ENCODE measurements at places on chromosomes 11 and 22.

DNA sequence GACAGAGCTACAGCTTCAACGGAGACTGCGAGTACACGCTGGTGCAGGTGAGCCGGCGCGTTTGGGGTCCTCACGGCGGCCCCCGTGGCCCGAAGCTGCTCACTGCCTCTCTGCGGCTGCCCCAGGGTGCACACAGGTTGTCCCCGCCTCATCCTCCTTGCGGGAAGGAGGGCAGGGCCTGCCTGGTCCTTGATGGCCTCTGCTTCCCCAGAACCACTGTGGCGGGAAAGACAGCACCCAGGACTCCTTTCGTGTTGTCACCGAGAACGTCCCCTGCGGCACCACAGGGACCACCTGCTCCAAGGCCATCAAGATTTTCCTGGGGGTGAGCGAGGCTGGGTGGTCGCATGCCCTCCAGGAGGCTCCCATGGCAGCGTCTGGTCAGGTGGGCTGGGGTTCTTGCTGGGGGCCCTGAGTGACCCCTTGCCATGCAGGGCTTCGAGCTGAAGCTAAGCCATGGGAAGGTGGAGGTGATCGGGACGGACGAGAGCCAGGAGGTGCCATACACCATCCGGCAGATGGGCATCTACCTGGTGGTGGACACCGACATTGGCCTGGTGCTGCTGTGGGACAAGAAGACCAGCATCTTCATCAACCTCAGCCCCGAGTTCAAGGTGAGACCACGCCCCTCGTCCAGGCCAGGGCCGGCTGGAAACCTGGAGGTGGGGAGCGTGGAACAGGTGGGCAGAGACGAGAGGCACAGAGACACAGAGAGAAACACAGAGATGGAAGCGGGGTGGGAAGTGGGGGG is 19.4 kb downstream of the MUC5AC start:
- no peak for DNase-seq

- DNase-seq, result no peak
These were observed 16.7 kb upstream of the FAM168A start for GRCh38 chr11:73614591-73614990.

GRCh38 chr22:27391092-27391770 is 410.3 kb downstream of the MN1 start:
- no peak for DNase-seq

GRCh38 chr11:97354026-97354425 is 964.2 kb downstream of the JRKL start:
- DNase-seq, result no peak

GRCh38 chr22:43666457-43666856 is 145.6 kb downstream of the EFCAB6 start:
- no peak for DNase-seq

- no peak for DNase-seq
These were observed 46.3 kb upstream of the ALKBH3 start for GRCh38 chr11:43834286-43834685.

- no peak for DNase-seq
These were observed 33.2 kb downstream of the TSPAN4 start for GRCh38 chr11:875769-876301.

All from T-helper 2 cell (primary cell).